ENCODE measurements at places on chromosomes 7 and 10. TPM values are rescaled to one million over a fixed set of nuclear protein-coding genes. Genes with fewer than 3 reads are reported as not detected.

Gene CUZD1
- 0.90 TPM for polyA plus RNA-seq

Gene SPDYE2
- polyA plus RNA-seq = 3.2 TPM

- no peak for DNase-seq
Observed at GRCh38 chr7:8387551-8388256, 45.7 kb upstream of the NXPH1 start.

DNA sequence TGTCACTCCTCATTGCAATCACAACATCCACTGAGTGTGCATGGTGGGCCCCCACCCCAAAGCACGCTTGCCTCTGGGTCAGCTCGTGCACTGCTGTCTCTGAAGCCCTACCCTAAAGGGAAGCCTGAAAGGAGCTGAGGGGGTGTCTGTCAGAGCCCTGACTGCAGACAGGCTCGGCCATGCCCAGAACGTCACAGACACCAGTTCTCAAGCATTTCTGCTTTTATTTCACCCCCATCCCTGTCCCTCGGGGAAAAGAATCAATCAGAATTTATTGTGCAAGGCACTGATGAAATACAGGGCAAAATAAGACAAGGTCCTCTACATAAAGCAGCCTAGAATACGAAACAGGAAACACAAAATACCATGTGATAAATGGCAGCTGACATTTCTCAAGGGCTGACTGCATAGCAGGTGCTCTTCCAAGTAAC, 231.8 kb downstream of the WDR37 start:
- DNase-seq = no peak

- no peak for DNase-seq
Observed at GRCh38 chr10:20443094-20443493, 454.0 kb downstream of the NEBL start.

- no peak for DNase-seq
Observed at GRCh38 chr10:129770286-129770685, 193.8 kb downstream of the EBF3 start.

DNA sequence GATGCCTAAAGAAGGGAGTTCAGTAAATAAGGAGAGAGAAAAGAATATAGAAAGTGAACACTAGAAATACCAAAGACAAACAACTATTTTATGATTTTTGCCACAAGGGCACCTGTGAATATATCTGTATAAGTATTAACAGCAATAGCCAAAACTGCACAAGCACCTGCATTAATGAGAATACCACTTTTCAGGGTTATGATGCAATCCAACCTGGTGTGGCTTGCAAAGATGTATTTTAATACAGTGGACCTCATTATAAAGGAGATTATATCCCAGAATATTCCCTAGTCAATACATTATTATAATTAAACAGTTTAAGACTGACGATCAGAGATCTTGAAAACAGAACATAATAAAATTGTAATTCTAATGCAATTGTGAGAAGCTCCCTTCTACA, 4.0 kb downstream of the BRAF start:
- no peak for DNase-seq

Data from large intestine (tissue), 12 donors.